ENCODE measurements at places on chromosomes 13 and 19.

DNA sequence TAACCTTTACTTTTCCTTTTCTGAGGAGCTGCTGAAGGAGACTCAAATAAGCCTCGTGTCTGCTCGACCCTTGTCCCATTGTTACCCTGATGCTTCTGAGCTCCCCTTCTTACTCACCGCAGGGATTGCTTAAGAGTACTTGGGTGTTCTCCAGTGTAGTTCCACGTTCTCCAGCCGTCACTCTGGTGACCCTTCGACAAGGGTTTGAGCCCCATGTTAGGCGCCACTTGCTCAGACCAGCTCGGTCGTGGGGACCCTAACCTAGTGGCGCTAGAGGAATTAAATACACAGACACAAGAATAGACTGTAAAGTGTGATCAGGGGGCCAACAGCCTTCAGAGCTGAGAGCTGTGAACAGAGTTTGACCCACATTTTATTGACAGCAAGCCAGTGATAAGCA, 10.3 kb downstream of the ZNF480 start:
- no peak for DNase-seq

DNA sequence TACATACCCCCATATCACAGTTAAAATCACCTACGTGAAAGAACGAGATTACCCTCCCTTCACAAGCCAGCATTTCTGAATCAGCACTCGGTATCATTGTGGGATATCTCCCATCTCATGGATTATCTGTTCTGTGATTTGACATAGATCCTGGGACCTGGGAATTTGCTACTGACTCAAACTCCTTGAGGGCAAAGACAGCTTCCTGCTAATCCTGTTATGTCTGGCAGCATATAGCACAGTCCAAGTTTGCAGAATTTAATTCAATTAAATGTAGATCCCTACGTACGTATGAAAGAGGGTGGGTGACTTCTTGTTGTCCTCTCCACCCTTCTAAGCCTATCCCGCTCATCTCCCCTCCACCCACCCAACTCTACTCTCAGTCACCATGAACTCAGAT, 476.5 kb downstream of the KLF5 start:
- DNase-seq = no peak

DNA sequence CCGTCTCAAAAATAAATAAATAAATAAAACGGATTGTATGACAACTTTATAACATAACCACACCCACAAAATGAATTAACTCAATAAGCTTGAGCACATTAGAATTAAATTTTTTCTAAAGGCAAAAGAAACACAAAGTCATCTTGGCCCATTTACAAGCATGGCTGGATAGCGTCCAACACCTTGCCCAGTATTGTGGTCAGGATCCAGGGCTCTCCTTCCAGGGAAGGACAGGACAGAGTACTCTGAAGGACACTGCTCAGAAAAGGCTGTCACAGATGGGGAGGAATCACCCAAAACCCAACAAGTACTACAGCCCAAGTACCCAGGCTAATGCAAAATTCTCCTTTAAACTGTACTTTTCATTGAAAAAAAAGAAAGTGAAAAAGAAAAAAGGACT, 27.1 kb downstream of the SUGP2 start:
- DNase-seq = no peak

DNA sequence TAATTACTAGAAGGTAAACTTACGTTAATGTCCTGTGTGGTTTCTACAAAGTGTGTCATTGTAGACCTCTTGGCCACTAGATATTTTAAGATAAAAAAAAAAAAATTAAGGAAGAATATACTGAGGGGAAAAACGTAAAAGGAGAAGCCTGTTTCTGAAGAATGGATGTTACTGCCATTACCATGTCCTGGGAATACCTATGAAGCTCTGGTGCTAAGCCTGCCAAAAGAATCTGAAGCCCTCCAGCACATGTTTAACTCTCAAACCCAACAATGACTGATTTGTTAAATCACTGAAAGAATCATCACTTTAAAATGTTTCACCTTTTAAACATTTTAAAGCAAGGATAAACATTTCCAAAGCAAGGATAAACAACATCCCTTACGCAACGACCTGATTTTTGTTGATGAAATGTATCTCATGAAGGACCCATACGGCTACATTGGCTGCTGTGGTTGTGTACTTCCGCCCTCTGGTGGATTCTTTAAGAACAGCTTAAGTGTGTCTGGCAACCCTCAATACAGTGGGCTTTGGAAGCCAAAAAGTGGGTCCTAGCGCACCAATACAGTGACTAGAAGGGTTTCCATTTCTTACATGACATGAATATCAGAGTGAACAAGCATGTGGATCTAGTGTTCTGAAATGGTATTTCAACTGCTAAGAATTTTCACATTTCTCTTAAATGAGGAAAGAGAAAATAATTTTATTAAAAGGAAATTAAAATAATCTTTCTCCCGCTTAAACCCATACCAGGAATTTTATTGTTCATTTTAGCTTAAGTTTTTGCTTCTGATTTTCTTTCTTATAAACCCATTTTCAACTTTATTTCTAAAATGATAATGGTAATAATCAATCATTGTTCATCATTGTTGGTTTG, 74.5 kb upstream of the RAP2A start:
- peak; percentile 60 for DNase-seq

Measured in fibroblast of skin of left quadriceps (primary cell).